ENCODE measurements at places on chromosomes 4 and X.

DNA sequence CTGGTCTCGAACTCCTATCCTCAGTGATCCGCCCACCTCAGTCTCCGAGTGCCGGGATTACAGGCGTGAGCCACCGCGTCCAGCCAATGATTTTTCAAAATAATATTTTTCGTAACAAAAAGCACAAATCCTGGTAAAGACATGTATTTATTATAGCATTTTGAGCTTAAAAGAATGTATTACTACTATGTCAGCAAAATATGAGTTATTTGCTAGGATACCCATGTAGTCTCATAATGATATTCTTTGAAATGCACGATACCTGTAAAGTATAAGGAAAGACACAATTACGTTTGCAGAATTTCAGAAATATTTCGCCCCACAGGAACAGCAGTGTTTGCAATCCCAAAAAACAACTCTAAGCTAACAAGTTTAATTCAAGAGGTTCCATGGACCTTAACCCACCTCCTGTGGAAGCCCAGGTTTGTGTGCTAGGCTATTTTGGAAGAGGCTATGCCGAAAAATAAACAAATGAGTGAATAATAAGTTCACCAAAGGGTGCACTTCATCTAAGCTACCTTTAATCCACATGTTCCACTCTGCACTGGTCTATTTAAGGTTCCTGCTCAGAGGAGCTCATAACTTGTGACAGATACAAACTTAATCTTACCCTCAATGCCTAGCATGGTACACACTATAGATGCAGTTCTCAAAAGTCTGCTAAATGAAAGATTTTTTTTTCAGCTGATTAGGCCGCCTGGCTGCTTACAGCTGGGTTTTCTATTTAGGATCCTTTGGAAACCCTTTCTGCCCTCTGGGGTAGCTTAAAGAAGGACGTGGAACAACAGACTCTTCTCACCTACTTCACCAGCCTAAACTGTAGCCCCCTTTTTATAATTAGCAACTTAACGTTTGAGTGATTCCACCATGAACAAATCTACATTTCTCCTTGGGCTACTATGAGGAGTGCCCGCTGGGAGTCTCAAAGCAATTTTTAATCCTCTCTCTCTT, 5.0 kb downstream of the FRYL start:
- peaks cover 20% of the 10 kb centered on the region for H3K4me1 ChIP-seq
- no peaks in the 10 kb centered on the region for H3K27me3 ChIP-seq

GRCh38 chrX:8579602-8580001, 115.0 kb downstream of the VCX3B start:
- no peak overlapping the region for H3K4me3 ChIP-seq
- no peak for DNase-seq
- H3K4me1 ChIP-seq = no peaks in the 10 kb centered on the region
- H3K27ac ChIP-seq = no peak overlapping the region
- H3K36me3 ChIP-seq = no peaks in the 10 kb centered on the region
- H3K27me3 ChIP-seq = no peaks in the 10 kb centered on the region

- no peaks in the 10 kb centered on the region for H3K36me3 ChIP-seq
- no peak overlapping the region for H3K4me3 ChIP-seq
- no peak for DNase-seq
- no peak overlapping the region for H3K27ac ChIP-seq
Measured at GRCh38 chr4:4693258-4693657, 151.4 kb upstream of the STX18 start.

GRCh38 chr4:175308236-175308635, 390.1 kb downstream of the ADAM29 start:
- no peak overlapping the region for H3K27ac ChIP-seq
- no peaks in the 10 kb centered on the region for H3K4me1 ChIP-seq
- no peak overlapping the region for H3K4me3 ChIP-seq
- DNase-seq = no peak

- H3K4me3 ChIP-seq = no peak overlapping the region
- peaks cover 3% of the 10 kb centered on the region for H3K27me3 ChIP-seq
- H3K27ac ChIP-seq = no peak overlapping the region
- DNase-seq = no peak
Measured at GRCh38 chrX:7285765-7286164, 137.8 kb upstream of the PUDP start.

All from kidney (tissue), 22 donors.